Effector memory CD8-positive, alpha-beta T cell (primary cell): ENCODE measurements at places on chromosomes 3 and 15.

GRCh38 chr3:118628704-118629341 lies 405.8 kb downstream of the IGSF11 start:
- no peak for DNase-seq

DNA sequence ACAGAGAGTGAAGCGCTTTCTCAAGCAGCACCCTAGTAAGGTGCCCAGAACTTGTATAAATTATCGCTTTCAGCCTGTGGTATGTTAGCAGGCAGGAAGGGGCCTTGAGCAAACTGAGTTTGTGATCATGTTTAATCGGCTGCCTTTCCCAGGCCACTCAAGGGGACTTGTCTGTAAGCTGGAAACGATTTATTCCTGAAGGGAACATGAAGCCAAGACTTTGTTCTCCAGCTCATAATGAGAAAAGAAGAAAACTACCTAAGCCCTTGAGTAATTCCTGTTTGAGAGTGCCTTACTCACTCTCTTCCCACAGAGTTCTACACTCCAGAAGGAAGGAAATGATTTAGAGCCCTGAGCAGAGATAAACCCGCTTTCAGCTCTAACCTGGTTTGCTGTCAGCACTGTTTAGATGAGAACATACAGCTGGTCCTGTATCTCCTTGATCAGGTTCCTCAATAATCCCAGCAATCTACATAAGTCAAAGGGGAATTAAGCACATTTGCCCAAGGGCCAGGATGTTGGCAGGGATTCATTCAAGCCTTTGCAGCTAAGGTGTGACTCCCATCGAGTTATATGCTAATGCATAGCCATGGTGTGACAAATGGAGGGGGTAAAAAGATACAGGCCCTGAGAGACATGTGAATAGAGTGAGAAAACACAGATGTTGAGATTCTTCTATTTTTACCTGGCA lies 187.7 kb upstream of the SLC24A5 start:
- DNase-seq: no peak

GRCh38 chr15:58286523-58286922 lies 145.3 kb upstream of the LIPC start:
- no peak for DNase-seq

DNA sequence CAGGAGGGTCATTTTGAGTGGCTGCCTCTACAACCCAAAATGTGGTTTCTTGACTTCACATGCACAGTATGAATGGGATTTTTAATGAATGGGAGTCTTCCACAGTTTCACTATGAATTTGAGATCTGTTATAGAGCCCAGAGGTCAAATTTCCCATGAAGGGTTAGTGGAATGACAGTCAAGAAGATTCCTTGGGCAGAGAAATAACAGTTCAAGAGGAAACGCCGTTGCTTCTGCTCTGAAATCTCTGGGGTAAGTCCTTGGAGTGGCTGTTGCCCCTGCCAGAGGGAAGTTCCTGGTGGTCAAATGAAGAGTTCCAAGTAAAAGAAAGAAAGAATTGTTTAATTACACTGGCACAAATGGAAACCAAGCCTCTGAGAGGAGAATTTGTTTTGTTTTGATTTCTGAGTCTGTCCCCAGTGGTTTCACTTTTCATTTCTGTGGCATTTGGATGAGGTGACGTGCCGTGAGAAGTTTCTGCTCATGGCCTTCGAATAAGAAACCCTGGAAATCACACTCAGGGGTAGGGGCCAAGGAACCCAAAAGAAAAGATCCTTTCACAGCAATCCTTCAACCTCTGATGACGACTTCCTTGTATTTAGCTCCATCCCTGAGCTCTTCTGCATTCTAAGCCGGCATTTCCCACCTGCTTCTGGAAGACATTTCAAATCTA lies 77.5 kb upstream of the IL12A start:
- no peak for DNase-seq

DNA sequence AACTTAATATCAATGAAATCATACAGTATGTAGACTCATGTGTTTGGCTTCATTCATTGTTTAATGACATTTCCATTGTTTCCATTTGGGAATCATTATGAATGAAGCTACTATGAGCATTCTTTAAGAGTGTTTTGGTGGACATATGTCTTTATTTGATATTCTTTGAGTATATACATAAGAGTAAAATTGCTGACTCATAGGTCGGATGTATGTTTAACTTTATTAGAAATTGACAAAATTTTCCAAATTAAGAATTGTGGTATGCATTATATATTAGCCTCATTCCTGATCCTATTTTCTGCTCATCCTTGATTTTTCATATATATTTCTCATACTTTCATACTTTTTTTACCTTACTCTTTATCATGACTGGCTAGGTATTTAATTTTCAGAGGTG lies 28.7 kb upstream of the CMC1 start:
- DNase-seq: no peak

DNA sequence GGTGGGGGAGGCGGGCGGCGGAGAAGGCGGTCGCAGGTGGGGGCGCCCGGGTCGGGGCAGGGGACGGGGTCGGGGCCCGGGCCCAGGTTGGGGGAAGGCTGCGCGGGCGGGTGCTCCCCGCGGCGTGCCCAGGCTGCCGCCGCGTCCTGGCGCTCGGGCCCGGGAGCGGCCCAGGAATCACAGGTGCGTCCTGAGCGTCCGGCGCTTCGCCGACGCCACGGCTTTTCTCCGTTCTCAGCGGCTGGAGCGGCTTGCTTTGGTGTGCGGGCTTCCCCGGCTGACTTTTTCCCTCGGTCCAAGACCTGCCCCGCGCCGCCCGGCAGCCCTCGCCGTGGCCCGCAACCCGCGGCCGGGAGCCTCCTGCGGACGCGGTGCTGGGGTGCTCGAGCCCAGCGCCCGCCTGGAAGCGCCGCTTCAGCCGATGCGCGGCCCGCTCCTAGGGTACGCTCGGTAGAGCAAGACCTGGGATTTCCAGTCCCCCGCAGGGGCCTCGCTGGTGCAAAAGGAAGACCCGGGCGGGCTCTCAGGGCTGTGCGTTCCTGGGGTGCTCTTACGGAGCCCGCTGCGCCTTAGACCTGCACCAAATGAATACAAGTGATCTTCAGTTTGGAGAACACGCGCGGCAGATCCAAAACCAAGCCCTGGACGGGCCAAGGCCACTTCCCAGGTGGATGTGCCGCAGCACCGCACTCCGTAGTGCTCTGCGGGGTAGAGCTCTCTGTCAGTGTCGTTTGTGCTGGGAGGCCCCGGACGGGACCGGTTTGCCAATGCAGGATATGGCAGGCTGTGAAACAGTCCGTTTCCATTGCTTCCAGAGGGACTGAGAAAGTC lies 639 bp downstream of the NIPA1 start:
- DNase-seq: no peak

GRCh38 chr3:104137116-104137515 lies 1229.6 kb upstream of the ALCAM start:
- no peak for DNase-seq

DNA sequence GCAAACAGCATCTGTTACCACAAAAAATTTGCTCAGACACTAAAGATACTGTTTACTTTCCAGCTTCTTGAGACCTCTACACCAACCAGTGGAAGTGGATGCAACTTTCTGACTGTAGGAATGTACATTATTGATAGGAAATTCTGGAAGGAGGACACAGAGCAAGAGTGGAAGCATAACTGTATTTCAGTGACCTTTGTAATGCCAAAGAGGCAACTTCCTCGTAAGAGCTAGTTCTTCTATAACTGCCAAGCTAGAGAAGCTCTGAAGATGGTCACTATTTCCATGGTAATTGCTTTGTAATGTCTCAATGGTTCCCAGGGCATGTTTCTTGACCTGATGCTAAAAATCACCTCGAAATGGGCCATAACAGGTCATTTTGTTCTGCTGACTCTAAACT lies 96.3 kb upstream of the SLC2A2 start:
- no peak for DNase-seq
